ENCODE measurements at places on chromosomes 3 and 15.

DNA sequence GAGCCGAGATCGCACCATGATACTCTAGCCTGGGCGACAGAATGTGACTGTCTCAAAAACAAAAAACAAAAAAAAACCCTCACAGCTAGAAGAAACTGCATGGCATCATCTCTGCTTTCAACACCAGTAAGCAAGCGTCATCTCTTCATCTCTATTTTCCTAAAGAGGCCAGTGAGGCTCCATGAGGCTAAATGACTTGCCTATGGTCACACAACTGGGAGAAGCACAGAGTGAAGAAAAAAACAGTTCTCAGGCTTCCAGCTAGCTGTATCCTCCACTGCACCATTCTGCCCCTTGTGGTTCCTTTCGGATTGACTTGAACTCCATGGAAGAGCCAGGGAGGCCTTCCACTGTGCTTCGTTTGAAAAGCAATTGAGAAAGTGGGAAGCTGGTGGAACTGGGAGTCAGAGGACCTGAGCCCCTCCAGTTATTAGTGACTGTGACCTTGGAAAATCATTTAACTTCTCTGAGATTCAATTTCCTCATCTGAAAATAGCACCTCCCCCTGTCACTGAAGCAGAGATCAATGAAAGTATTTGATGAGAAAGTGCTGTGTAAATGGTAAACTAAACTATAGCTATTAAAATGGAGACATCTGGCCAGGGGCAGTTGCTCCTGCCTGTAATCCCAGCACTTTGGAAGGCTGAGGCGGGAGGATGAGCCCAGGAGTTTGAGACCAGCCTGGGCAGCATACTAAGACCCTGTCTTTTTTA lies 32.1 kb upstream of the DENND4A start:
- no peak for DNase-seq

DNA sequence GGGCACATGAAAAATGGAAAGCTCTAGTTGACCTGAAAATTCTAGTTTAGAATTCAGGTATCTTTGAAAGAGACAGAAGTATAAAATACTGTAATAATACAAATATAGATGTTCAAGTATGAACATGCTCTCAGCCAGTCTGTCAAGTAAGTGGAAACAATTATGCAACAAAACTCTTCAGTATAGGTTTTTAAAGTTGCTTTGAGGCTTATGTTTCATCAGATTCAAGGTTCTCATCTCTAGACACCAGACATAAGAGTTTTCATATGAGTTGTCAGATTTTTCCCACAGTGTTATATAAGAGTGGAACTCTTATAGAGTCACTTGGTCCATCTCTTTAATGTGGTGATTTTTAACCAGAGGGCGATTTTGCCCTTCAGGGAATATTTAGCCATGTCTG lies 22.0 kb downstream of the CMSS1 start:
- DNase-seq: no peak

DNA sequence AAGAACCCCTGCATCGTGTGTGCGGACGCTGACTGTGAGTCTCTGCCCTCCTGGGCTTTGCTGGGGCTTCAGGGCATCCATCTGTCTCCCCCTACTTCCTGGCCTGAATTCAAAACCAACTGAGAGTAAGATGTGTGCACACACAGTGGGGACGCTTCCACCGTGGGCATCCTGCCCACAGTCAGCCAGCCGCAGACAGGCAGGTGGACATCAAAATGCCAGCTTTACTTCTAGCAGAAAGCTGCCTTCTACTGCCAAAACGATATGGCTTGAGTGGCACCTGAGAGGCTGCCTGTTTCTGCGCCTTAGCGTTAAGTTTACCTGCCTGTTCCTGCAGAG lies 18.5 kb downstream of the ALDH1A3 start:
- no peak for DNase-seq

DNA sequence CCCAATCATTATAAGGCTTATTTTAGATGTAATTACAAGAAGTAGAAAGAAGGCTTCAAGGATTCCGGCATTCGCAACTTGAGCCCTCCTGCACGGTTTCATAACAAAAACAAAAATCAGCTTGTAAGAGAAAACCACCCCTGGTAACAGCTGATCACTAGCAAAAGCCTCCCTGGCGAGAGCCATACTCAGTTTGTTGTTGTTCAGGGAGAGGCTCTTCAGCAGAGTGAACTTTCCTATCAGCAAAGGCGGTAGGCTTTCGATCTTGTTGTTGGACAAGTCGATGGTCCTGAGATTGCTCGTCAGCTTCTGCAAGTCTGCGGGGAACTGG lies 710 bp downstream of the LRRC57 start:
- DNase-seq: no peak

- DNase-seq: no peak
These were observed 45.7 kb downstream of the TGM4 start for GRCh38 chr3:44920081-44920480.

- no peak for DNase-seq
These were observed 210.1 kb downstream of the MECOM start for GRCh38 chr3:169453256-169454059.

GRCh38 chr3:125123451-125124305 lies 67.9 kb upstream of the HEG1 start:
- no peak for DNase-seq

DNA sequence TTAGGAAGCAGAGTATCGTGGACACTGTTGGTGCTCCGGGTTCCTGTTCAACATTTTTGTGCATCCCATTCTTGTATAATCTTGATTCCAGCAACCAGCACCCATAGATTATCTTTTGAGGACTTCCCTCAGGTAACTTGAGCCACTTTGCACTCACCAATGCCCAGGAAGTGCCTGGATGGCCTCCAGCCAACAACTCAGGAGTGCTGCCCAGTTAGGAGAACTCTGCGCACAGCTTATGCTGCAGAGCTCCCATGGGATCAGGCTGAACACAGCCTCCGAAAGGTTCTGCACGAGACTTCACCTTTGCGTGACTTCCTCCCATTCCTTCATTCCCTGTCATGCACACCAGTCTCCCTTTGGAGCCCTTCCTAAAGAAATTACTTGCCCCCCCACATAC lies 64.3 kb upstream of the LRRN1 start:
- no peak for DNase-seq

DNA sequence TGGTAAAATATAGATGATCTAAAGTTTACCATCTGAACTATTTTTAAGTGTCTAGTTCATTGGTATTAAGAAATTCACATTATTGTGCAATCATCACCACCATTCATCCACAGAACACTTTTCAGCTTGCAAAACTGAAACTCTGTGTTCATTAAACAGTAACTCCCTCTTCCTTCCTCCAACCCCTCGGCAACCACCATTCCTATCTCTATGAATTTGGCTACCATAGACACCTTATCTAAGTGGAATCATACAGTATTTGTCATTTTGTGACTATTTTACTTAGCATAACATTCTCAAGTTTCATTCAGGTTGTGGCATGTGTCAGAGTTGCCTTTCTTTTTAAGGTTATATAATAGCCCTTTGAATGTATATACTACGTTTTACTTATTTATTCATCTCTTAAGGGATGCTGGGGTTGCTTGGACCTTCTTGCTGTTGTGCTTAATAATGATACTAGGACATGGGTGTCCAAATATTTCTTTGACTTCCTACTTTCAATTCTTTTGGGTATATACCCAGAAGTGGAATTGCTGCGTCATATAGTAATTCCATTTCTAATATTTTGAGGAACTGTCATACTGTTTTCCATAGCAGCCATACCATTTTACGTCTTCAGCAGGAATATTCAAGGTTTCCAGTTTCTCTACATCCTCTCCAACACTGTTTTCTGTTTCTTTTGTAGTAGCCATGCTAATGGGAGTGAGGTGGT lies 20.9 kb downstream of the KAT2B start:
- DNase-seq: no peak

DNA sequence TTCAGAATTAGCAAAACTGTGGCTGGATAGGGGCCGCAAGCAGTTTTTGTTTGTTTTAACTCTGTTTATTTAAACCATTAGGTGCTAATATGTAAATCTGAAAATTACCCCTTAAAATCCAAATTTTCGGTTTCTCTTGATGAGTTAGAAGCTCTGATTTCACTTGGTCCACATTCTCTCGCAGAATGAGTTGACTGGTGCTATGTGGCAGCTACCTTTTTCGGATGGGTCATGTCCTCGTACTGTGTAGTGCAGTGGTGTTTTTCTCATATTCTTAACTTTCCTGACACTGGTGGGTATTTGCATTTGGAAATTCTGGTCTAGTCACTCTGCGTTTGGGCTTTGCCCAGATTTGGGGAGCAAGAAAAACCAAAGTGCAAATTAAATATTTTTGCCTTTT lies 87.1 kb downstream of the DIPK2A start:
- DNase-seq: no peak

DNA sequence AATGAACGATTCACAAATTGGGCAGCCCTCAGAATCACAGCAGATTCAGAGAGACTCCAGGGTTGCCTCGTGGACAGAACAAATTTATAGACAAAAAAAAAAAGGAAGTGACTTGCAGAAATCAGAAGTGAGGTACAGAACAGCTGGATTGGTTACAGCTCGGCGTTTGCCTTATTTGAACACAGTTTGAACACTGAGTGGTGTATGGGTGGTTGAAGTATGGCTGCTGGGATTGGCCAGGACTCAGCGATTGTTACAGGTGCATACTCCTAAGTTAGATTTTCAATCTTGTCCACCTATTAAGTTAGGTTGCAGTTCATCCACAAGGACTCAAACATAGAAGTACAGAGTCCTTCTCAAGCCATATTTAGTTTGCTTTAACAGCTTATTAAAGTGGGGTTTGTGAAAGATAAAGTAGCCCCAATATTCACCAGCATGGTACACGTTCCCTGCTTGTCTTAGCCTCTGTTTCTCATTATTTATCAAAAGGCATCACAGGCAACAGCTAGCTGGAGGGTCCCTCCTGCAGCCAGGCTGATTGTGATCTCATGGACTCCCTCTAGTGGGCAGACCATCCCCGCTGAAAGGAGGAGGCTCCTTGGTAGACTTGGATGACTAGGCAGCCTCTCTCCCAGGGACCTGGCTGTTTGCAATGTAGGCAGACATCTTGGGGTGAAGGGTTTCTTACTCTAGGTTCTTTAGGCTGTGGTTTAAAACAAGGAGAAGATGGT lies 17.6 kb upstream of the ALDH1L1 start:
- DNase-seq: peak; percentile 7

DNA sequence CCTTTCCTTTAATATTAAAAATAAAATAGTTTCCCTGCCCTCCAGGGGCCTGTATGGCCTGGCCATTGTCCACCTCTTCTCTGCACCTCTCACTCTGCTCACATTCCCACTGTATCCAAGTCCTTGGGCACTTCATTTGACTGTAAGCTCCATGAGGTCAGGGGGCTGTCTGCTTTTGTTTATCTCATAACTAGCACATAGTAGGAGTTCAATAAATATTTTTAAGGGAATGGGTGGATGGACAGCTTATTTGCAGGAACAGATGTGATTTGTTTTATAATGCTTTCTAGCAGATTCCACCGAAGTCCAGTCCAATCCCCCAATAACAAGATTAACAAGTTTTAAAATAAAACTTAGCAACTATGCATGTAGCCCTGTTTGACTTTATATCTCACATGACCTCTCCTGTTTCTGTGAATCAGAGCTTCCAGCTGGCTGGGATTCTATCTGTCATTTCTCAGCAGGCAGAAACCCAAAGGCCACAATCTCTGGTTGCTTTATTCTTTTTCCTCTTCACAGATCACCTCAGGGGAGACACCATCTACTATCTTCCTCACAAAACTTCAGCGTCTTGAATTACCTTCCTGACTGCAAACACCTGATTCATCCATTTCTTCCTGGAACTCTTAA lies 123.0 kb upstream of the NR2F2 start:
- no peak for DNase-seq

DNA sequence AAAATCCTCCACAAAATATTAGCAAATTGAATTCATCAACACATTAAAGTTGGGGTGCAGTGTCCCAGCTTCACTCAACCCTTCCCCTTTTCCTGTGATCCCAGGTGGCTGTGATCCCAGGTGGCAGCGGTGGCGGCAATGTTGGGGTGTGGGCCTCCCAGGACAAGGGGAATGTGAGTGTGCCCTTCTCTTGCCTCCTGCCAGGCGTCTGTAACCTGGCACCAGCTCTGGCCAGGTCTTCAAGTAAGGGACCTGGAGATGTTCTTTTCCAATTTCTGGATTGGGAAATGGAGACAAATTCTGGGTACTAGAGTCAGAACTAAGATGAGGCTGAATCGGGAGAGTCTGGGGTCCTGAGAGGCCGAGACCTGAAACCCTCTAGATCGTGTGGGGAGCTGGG lies 20.1 kb downstream of the GOLGA6A start:
- no peak for DNase-seq

- DNase-seq: no peak
These were observed 352 bp upstream of the TMF1 start for GRCh38 chr3:69052472-69052898.

DNA sequence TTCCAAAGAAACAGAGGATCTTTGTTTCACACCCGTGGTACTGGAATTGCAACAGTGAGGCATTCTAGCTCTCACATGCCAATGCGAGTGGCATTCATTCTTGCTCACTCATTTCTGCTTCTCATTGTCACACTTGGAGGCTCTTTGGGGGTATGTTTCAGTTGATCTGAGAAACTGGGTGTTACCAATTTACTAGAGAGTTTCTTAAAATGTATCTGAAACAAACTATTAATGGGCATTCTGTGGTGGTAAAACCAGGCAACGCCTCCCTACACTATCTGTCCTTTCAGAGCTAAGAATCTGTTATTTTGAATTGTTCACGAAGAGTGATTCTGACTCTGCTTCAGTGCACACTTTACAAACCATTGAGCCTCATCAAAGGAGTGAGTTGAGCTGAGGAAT lies 140.6 kb upstream of the BHLHE40 start:
- no peak for DNase-seq

GRCh38 chr3:119632216-119632615 lies 28.2 kb downstream of the POPDC2 start:
- no peak for DNase-seq

DNA sequence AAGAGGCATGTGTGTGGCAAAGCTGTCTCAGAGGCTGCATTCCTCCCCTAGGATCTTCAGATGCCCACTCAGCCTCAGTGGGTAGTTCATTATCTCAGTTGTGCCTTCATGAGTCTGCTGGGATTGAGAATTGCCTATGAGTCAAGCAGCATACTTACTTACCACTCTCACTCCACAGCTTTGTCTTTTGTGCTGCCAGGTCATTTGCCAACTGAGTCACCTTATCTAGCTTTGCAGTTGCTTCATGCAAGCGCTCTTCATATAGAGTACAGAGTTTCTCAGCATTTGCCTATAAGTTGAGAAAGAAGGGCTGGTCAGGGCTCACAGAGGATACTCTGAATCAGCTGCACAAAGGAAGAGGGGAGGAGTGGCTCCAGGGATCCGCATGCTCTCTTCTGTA lies 89.5 kb downstream of the MYH15 start:
- DNase-seq: no peak

GRCh38 chr3:52777959-52778805 lies 783 bp downstream of the ITIH1 start:
- DNase-seq: no peak

- no peak for DNase-seq
These were observed 81.8 kb downstream of the ALCAM start for GRCh38 chr3:105448338-105448982.

DNA sequence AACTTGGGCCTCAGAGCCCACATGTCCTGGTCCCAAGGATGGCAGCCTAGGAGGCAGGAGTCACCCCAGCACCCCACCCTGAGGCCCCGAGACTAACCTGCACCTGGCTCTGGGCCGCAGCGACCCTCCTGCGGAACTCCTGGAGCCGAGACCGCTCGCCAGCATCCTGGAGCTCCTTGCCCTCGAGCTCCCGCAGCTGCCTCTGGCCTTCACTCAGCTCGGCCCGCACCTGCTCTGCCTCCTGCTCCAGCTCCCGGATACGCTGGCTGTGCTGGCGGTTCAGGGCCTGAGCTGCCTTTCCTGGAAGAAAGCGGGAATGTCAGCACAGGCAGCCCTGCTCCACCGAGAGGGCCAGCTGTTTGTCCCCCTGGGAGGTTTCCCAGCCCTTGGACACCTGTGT lies 13.2 kb downstream of the KIF7 start:
- DNase-seq: no peak

All from stimulated activated CD8-positive, alpha-beta memory T cell treated with anti-CD3 and anti-CD28 coated beads, Interleukin-12 subunit alpha, Interleukin-12 subunit beta, amount 100 ng/mL, for 1 hour (primary cell).